ENCODE measurements at places on chromosomes 12 and 14. TPM values are rescaled to one million over a fixed set of nuclear protein-coding genes. Genes with fewer than 3 reads are reported as not detected.

GRCh38 chr14:88995437-88996198 is 171.2 kb downstream of the TTC8 start:
- H3K4me1 ChIP-seq: peaks cover 7% of the 10 kb centered on the region
- H3K27me3 ChIP-seq: no peaks in the 10 kb centered on the region
- no peak overlapping the region for H3K27ac ChIP-seq
- no peak for DNase-seq
- no peak overlapping the region for H3K4me3 ChIP-seq

AMN gene
- 13.7 TPM for total RNA-seq

CLEC2B gene
- 24.8 TPM for total RNA-seq

- DNase-seq: no peak
- no peak overlapping the region for H3K27ac ChIP-seq
- no peak overlapping the region for H3K4me3 ChIP-seq
- peaks cover 4% of the 10 kb centered on the region for H3K4me1 ChIP-seq
- H3K27me3 ChIP-seq: no peaks in the 10 kb centered on the region
Observed at GRCh38 chr12:25286837-25287236, 36.1 kb upstream of the KRAS start.

KLHL33 gene
- total RNA-seq: 0.47 TPM

CDCA4 gene
- total RNA-seq: 6.9 TPM

GRCh38 chr14:37972941-37973887 is 234.5 kb upstream of the SSTR1 start:
- no peaks in the 10 kb centered on the region for H3K36me3 ChIP-seq
- no peak overlapping the region for H3K4me3 ChIP-seq
- no peak overlapping the region for H3K27ac ChIP-seq

DNA sequence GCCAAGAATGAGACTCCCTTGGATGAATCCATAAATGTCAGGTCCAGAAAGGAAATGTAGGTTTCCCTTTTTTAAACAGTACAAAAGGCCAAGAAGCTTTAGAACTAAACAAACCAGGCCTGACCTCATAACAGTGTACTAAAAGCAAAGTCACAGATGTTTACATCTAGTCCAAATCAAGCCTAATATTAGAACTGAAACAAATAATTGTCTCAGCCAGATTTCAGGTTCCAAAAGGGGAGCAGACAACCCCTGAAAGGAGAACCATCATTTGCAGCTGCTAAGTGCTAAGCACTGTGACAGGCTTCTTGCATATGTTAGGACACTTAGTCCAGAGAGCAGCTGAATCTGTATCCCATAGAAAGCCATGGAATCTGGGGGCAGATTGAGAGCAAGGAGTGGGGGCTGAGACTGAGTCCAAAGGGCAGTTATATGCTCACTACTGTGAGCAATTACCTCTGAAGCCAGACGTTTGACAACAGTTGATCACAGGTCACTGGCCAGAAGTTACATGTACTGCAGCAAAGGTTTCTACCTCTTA is 90.1 kb downstream of the STXBP6 start:
- no peaks in the 10 kb centered on the region for H3K36me3 ChIP-seq
- no peak overlapping the region for H3K4me3 ChIP-seq
- no peaks in the 10 kb centered on the region for H3K27me3 ChIP-seq
- no peak for DNase-seq
- peaks cover 42% of the 10 kb centered on the region for H3K4me1 ChIP-seq

GRCh38 chr14:101797856-101798255 is 36.3 kb downstream of the PPP2R5C start:
- no peak overlapping the region for H3K4me3 ChIP-seq
- no peak overlapping the region for H3K27ac ChIP-seq
- no peaks in the 10 kb centered on the region for H3K27me3 ChIP-seq
- H3K4me1 ChIP-seq: peaks cover 1% of the 10 kb centered on the region

DNA sequence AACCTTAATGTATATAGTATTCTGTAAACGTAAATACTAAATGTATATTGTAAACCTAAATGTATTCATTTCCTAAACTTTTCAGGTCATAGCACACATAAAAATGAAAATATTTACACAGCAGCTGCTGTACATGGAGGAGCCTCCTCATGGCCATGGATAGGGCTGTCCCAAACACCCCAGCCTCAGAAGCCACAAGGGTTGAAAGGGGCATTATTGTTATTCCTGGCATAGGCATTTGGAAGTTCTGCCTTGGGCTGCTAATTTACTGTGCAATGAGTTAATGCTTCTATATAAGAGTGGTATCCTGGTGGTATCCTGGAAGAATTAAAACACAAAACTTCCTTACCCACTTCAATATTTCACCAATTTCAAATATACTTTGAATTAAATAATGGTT is 159.4 kb downstream of the SLC5A8 start:
- H3K4me3 ChIP-seq: no peak overlapping the region
- no peaks in the 10 kb centered on the region for H3K27me3 ChIP-seq
- no peak overlapping the region for H3K27ac ChIP-seq

Measured in lower lobe of right lung (tissue), 2 donors.